ENCODE measurements at places on chromosomes 7 and 10.

DNA sequence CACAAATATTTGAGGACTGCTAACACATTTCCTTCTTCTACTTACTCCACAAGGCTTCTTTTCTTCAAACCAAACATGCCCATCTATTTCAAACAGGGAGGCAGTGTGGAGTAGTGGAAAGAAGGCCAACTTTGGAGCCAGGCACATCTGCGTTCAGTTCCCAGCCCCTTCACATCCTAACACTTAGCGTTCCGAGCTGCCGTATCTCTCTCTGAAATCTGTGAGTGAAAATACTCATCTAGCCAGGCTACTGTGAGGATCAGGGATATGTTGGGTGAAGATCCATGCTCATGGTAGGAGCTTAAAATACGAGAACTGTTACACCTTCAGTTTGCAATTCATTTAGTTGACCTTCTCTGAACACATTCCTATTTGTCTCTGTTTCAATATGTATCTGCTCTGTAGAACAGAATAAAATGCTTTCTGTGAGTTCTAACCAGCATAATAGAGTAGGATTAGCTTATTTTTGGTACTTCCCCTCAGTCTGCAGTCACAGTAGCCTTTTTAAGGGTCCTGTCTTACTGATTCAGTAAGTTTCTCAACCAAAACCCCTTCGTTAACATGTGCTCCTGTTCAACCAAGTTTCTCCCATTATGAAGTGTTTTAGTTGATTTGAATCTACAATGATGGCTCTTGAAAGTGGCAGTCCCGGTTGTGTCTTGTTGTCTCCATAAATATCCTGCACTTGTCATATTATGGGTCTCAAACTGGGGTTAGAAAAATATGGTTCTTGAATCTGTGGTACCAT lies 3.3 kb upstream of the MEST start:
- no peak for DNase-seq

DNA sequence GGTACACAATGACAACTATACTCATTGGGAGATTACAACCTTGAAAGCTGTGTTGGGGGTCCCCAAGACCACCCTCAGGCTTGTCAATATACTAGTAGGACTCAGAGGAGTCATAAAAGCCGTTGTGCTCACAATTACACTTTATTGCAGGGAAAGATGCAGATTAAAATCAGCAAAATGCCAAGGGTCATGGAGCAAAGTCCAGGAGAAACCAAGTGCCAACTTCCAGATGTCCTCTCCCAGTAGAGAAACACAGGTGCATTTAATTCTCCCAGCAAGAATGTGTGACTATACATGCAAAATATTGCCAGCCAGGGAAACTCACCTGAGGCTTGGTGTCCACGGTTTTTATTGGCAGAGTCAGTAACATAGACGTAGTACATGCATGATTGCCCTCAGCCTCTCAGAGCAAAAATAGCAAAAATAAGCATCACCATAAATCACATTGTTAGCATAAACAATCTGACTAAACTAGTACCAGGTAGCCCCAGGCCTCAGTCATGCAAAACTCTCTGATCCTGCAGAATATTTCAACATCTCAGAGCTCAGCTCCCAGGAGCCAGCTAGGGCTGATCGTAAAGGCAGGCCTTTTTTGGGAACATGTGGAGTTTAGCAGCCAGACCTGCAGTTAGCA lies 50.7 kb downstream of the VIM start:
- DNase-seq = no peak

DNA sequence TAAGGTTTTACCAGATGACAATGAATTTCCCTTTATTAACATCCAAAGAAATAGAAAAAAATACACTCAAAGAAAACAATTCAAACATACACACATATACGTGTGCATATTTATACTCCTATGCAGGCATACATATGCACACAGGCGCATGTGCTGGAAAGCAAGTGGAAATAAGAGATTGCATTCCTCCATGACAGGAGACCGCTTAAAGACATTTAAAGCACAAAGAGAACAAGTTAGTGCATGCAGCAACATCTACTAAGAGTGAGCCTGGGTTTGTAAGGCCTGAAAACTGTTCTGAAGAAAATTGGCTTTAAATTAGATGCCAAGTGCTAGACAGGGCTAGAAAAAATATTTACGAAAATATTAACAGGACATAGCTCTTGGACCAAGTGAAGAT lies 40.1 kb upstream of the PPP1R17 start:
- DNase-seq = no peak

DNA sequence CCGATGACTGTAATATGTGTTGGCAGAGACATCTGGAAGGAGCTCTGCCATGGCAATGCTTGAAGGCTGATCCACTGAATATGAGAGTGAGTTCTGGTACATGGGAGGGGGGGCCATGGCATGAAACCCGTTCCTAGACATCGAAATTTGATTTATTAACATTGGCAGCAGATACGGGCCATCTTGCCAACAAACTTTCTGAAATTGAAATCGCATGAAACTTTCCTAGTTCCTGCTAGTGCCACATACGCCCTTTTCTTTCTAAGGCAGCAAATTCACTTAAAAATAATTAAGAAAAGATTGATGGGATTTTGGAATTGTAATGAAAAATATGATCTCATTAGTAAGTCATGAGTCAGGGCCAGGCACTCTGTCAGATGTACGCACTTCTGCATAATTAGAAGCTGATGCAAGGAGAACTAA lies 91.8 kb upstream of the KMT2C start:
- DNase-seq = no peak

GRCh38 chr10:80619036-80619435 lies 81.3 kb downstream of the SH2D4B start:
- no peak for DNase-seq

DNA sequence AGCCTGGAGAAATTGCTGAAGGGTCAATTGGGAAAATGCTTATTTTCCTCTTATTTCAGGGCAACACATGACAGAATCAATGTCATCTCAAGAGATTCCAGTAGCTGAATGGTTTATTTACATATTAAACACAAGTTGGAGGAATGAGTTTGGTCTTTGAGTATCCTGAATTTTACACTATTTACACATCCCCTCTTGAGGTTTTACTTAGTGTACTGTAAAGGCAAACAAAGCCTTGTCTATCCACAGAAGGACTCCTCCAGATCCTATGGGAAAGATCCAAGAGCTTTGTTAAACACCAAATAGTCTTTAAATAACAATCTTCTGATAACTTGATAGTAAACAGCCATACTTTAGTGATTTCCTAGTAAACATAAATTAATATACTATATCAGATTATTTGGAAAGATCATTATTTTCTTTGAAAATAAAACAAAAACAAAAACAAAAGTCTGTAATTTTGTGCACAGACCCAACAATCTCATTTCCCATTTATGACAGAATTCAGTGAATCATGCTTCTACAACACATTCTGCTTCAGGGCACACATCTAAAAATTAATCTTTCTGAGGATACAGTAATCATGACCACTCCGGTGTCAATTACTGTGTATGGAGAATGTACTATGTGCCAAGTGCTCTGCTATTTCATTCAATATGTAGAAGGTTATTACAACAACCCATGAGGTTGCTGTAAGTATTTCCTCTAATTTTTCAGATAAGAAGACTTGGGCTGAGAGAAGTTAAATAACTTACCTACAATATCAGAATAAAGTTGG lies 575.0 kb upstream of the LRRTM3 start:
- DNase-seq = no peak

DNA sequence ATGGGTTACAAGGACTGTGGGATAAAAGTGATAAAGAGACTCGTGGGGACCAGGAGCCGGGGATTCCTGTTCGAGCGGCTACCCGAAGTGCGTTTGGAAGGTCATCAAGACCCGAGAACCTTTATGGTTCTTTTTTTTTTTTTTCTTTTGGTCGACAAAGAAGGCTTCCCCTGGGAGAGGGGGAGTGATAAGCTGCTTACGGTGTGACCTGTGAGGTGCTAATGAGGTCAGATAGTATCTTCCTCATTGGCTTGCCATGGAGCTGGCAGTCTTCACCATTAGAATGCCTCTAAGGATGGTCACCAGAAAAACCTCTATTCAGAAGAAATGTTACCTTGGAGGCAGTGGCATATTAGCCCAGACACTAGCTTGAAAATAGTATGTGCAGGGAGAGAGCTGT lies 92.3 kb upstream of the STEAP4 start:
- DNase-seq = no peak

DNA sequence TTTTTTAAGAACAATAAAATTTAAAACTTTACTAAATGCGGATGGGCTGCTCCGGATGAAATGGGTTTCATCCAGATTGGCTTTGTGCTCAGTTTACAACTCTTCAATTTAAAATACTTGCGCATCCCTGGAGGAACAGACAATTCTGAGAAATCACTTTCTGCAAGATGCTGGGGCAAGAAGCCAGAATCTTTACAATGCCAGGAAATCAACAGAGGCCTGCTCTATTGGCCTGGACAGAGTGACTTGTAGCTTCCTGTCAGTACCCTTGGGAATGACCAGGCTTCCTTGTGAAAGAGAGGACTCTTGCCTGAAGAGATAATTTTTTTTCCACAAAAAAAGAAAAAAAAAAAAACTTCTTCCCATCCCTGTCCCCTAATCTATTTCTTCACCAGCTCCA lies 3.9 kb upstream of the FAM13C start:
- DNase-seq = no peak

DNA sequence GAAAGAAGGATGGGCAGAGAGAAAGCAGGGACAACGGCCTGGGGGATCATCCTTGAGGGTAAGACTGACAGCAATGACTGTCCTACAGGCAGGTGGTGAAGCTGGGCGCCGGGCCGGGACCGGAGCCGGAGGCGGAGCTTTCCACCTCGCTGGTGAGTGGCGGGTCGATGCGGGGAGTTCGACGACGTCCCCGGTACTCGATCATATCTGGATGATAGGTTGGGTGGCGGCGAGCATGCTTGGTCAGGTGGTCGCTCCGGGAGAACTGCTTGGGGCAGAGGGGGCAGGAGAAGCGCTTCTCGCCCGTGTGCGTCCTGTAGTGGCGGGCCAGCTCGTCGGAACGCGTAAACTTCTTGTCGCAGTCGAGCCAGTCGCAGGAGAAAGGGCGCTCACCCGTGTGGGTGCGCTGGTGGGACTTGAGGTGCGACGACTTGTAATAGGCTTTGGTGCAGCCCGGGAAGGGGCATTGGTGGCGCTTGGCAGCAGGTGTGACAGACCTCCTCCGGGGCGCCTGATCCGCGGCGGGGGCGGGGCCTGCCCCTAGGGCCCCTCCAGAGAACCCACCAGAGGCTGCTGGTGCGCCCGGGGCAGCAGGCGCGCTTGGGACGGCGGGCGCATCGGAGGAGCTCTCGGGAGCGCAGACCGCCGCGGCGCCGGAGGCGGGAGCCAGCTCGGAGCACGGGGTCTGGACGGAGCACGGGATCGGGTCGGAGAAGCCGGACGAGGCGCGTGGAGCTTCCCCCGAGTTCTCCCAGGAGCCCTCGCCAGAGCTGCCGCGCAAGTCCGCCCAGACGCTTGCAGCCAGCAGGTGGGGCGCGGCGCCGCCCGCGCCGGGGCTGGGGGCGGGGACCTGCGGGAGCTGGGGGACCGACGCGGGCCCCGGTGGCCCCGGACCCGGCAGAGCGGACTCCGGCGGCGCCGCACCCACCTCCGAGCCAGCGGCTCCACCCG lies 752 bp downstream of the KLF14 start:
- no peak for DNase-seq

DNA sequence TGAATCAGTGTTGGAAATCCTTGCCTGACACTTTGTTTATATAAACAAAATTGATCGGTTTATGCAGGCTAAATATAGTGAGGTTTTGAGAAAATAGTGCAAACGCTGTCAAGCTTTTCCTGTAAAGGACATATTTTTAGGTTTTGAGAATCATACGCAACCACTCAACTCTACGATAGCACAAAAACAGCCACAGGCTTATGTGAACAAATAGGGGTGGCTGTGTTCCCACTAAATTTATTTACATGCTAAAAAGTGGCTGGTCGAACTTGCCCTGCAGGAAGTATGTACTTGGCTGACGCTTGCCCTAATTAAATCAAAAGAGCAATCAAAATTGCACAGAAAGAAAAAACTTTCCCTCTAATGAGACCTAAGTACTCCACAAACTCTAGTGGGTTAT lies 234.7 kb upstream of the CACNA2D1 start:
- DNase-seq = no peak

DNA sequence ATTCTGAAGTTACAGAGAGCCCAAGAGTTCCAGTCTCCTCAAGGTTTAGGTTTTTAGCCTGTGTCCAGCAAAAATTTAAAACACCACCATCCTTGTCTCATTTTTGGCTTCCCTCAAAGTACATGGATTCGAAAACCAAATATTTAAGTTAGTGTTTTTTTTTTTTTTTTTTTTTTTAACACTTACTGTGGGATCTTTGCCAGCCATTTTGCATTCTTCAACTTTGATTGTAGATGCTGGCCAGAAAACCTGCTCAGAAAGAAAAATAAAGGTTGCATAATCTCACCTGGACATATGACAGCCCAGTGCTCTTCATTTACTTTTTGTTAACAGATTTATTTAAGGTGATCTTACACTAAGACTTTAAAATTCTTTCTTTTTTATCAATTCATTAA lies 91.6 kb downstream of the SEMA3C start:
- no peak for DNase-seq

DNA sequence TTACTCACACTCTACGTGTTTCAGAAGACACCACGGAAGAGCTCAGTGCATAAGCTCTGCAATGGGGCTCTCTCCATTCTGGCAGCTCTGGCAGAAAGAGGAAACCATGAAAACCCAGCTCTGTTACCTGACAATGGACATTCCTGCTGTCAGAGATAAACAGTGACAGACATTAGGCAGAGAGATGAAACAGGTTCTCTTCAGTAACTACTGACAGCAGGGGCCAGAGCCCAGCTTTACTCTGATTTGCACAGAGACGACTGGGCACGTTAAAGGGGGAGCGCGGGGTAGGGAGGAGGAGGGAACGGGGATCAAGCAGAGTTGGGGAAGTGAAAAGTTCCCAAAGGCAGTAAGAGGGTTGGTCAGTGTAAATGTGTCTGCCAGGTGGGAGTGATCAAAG lies 206.1 kb downstream of the RAMP3 start:
- DNase-seq = no peak

DNA sequence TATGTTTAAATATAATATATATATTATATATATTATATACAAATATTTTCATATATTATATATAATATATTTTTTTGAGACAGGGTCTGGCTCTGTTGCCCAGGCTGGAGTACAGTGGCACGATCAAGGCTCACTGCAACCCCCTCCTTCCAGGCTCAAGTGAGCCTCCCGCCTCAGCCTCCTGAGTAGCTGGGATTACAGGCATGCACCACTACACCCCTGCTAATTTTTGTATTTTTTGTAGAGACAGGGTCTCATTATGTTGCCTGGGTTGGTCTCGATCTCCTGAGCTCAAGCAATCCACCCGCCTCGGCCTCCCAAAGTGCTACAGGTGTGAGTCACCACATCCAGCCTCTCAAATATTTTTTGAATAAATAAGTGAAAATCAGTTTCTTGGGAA lies 215.5 kb downstream of the GATA3 start:
- DNase-seq = no peak

GRCh38 chr7:55066524-55066923 lies 47.7 kb downstream of the EGFR start:
- DNase-seq = no peak

DNA sequence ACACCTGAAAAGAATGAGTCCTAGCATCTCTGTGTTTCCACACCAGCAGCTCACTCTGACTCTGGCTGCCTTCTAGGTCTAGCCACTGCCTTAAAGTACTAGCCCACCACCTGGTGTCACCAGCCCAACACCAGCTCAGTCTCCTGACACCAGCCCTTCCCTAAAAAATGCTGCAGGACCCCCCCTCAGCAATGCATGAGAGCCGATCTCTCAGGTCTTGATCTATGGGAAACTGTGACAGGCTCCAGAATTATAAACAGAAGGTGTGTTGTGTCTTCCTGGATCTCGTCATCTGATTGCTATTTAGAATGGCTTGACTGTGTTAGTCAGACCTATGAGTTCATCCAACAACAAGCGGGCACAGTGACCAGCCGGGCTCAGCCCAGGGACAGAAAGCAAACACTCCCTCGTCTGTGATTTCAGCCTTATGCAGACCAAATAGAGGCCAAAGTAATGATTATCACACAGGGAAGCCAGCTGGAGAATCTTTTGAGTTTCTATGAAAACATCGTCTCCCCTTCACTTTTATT lies 66.6 kb downstream of the CUBN start:
- no peak for DNase-seq
